ENCODE measurements at places on chromosomes 7 and 10.

GRCh38 chr10:5514226-5514850, 10.4 kb upstream of the CALML3 start:
- no peak for DNase-seq

DNA sequence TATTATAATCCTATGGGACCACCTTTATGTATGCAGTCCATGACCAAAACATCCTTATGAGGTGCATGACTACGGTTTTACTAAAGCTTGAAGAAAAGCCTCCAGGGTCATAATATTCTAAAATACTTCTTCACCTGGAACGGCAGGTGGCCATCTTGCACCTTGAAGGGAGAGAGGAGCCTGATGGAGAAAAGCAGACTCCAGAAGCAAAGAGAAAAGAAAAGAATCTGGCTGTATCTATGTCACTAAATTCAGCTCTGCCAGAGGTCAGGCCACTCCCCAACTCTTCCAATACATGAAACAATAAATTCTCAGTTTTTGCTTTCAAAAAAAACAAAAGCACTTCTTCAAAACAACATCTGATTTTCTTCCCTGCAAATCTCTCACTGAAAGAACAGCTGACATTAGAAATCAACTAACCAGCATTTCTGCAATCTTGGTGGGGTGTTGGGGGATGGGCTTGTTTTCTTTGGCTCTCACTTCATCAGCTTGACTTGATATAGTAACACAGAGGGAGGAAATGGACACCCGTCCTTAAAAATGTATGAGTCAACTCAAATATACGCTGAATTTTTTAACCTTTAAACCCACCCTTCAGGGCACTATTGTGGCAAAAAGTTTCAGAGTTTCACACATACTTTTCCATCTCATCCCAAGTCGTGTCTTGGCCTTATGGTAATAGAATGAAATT, 21.7 kb downstream of the HIBADH start:
- no peak for DNase-seq

DNA sequence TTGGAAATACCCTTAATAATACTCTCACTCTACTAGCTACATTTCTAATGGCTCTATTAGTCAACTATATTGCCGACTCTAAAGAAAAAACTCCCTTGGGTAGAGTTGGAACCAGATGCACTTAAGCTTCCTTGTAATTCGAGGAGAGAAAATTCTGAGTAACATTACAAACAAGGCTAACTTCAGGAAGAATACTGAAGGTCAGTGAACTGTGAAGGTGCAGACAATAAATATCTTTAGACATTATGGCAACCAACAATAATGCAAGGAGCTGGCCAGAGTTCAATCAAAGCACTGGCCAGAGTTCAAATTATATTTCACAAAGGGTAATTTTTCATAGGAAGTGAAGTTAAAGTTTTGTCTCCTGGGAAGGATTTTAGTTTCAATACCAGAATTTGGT, 40.7 kb upstream of the MRLN start:
- DNase-seq, result no peak

- no peak for DNase-seq
Observed at GRCh38 chr10:99236627-99237309, 1.1 kb upstream of the HPSE2 start.

- peak; percentile 8 for DNase-seq
Observed at GRCh38 chr7:88217675-88218428, 2.0 kb downstream of the SRI start.

DNA sequence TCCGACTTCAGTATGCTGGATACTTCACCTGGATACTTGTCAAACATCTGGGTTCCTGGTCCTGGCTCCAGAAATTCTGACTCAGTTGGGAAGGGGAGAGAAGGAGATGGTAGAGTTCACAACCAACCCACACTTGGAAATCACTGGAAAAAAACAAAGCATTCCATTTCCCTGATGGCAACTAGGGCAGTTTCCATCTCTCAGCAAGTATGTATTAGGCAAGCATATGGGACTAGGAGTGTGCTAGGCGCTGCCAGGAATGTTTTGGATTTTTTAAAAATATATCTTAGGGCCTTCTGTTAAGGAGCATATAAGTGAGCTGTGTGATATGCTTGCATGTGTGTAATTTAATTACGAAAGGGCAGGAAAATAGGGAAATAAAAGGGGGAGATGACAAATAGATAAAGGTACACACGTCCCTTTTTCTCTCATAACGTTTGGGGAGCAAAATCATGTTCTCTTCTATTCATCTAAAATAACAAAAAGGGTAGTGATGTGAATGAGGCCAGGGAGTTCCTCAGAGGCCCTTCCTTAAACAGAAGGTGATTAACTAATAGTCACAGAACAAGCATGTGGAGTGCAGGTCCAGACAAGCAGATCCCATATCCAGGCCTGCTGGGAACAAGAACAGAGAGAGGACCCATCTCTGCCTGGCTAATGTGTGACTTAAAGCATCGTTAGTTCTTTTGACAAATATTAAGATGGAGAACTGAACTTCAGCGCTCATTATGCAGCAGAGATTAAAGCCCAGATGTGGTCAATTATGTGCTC, 64.5 kb upstream of the NFE2L3 start:
- DNase-seq, result no peak

DNA sequence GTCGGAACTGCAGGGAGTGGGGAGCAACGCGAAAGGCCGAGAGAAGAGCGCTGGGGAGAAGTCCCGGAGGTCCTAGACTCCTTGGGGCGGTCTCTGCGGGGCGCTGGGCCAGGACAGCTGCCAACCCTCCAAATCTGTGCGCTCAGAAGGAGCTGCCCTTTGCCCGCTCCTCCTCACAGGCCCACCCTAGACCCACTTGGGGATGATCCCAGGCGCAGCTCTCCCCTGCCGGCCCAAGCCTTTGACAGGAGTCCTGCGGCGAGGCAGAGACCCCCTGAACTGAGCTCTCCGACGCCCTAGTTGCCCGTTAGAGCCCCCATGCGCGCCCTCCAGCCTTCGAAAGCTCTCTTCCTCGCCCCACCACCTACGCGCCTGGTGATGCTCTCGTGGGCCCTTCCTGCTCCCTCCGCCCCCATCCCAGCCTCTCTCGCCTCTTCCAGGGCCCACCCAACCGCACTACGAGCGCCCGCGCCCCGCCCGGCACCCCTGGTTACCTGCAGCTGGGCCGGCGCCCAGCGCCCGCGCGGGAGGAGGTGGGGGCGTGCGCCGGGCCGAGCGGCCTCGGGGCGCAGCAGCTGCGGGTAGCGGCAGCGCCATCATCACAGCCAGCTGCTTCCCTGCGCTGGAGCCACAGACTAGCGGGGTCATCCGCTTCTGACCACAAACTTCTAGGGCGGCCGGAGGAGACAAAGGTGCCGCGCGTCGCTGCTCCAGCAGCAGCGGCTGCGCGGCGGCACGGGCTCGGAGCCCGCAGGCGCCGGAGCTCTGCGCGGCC, 353.4 kb downstream of the DNAJB6 start:
- DNase-seq, result no peak

DNA sequence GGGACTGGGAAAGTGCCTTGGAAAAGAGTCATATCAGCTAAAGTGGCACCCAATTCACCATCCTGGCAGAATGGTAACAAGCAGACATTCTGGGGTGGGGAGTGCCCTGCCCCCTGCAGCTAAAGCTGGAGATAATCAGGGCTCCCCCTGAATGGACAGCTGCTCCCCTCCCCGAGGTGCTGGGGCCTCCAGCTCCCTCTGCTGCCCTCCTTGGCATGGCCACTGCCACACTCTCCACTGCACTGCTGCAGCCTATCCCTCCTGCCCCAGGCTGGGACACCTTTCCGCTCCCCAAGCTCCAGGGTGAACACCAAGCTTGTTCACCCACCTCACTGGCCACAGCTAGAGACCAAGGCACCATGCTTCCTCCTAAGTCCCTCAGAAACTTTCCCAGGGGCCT, 9.8 kb upstream of the PARD3 start:
- DNase-seq, result no peak

DNA sequence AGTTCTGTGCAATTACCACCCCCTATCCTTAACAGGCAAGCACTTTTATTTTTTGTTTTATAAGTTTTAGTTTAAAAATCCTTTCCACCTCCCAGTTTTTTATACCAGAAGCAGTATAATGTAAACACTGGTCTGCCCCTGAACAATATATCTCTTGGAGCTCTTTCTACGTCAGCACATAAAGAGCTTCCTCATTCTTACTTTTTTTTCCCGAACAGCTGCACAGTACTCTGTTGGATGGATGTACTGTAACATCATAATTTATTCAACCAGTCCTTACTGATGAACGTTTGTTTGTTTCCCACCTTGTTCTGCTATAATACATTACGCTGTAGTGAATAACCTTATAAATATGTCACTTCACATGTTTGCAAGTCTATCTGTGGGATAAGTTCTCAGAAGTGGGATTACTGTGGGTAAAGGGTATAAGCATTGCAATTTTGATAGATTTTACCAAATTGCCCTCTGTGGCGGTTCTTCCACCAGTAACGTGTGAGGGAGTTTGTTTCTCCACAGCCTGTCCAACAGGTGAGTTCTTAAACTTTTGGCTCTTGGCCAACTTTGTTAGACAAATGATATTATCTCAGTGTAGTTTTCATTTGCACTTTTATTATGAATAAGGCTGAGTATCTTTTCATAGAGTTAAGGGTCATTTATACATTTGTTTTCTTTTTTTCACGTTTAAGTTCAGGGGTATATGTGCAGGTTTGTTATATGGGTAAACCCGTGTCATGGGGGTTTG, 32.8 kb downstream of the ADRA2A start:
- DNase-seq, result no peak

GRCh38 chr7:107035446-107035845, 9.1 kb upstream of the PRKAR2B start:
- DNase-seq, result no peak

DNA sequence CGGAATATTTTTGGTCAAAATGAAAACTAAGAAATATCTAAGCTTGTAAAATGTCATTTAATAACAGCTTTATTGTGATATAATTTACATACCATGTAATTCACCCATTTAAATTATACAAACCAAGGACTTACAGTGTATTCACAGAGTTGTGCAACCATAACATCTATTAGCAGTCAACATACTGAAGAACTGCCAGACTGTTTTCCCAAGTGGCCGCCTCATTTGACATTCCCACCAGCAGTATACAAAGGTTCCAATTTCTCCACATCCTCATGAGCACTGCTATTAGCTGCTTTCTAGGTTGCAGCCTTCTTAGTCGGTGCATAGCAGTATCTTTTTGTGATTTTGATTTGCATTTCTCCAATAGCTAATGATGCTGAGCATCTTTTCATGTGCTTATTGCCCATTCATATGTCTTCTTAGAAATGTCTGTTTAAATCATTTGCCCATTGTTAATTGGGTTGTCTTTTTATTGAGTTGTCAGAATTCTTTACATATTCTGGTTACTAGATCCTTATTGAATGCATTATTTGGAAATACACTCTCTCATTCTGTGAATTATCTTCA, 153.0 kb upstream of the FGFR2 start:
- no peak for DNase-seq

GRCh38 chr10:53719658-53720057, 947.1 kb upstream of the MBL2 start:
- no peak for DNase-seq

- DNase-seq, result no peak
Observed at GRCh38 chr7:47580175-47580706, 1.7 kb downstream of the TNS3 start.

DNA sequence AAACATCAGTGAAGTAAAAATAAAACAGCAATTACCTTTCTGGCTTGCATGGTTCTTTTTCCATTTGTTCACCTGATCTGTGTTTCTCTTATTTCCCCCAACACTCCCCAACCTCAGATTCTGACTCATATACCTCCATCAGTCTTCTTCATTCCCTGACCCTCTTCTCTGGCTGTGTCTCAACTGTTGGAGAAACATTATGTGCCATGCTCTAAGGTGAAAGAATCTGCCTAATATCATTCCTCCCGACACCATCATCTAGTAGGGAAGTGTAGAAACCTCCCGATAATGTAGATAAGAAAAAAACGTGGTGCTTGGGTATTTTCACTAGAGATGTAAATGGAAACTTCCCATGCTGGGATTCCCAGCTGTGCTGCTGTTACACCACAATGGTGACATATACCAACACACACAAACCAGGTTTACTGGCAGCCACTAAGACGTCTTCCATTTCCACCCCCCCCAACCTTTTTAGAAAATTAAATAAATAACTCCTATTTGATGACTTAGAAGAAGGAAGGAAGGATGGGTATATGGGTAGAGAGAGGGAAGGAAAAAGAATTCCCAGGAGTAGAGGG, 63.4 kb downstream of the OSBPL3 start:
- no peak for DNase-seq

DNA sequence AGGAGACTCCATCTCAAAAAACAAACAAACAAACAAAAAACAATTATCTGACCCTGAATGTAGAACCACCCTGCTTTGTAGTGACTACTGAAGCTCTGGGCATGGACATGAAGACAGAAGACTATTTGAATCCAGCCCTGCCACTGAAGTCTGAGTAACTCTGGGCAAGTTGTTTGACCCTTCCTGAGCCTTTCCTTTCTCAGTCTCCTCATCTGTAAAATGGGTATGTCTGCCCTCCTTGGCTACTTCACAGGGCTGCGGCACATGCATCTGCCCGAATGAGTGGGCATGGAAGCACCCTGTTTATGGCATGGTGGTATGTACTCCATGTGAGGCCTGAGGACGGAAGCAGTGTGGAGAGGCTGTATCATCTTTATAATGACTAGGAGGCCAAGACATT, 22.2 kb upstream of the MALSU1 start:
- DNase-seq, result no peak

- DNase-seq, result no peak
Observed at GRCh38 chr7:47478926-47479711, 102.8 kb downstream of the TNS3 start.

GRCh38 chr7:4486907-4487306, 195.2 kb upstream of the FOXK1 start:
- DNase-seq, result no peak

- no peak for DNase-seq
Observed at GRCh38 chr7:4866528-4867496, 5.0 kb upstream of the PAPOLB start.

GRCh38 chr10:79984851-79985250, 35.9 kb upstream of the SFTPD start:
- DNase-seq, result no peak

- DNase-seq, result no peak
Observed at GRCh38 chr7:27073076-27073475, 22.7 kb downstream of the HOXA1 start.

- no peak for DNase-seq
Observed at GRCh38 chr7:75735581-75736350, 3.0 kb downstream of the HIP1 start.

- DNase-seq, result no peak
Observed at GRCh38 chr7:16345979-16346958, 75.1 kb downstream of the CRPPA start.

- no peak for DNase-seq
Observed at GRCh38 chr7:74337926-74338325, 48.7 kb downstream of the CLIP2 start.

- no peak for DNase-seq
Observed at GRCh38 chr7:28228396-28228795, 47.8 kb upstream of the JAZF1 start.

DNA sequence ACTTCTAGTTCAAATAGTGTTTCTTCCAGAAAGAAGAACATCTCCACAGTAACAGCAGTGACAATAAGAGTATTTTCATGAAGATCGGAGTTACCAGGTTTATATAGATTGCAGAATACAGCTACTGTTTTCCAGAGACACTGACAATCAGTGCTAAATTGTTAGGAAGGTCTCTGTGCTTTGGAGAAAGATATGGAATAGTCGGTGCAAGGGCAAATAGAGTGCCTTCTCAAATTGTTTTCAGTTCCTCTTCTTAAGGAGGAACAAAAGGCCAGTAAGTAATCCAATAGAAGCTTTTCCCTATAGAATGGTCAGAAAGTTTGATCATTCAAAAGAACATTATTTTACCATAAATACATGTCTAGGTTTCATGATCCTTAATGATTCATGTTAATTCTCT, 2.6 kb upstream of the KIAA1217 start:
- DNase-seq, result no peak
